Right lobe of liver (tissue), 6 donors: ENCODE measurements at places on chromosomes 4 and X.

- DNase-seq, result no peak
Observed at GRCh38 chr4:153420361-153420760, 45.8 kb upstream of the TMEM131L start.

GRCh38 chrX:136061696-136062095 is 76.5 kb downstream of the SLC9A6 start:
- no peak for DNase-seq

- no peak for DNase-seq
Observed at GRCh38 chrX:72001471-72001870, 90.8 kb downstream of the NHSL2 start.

DNA sequence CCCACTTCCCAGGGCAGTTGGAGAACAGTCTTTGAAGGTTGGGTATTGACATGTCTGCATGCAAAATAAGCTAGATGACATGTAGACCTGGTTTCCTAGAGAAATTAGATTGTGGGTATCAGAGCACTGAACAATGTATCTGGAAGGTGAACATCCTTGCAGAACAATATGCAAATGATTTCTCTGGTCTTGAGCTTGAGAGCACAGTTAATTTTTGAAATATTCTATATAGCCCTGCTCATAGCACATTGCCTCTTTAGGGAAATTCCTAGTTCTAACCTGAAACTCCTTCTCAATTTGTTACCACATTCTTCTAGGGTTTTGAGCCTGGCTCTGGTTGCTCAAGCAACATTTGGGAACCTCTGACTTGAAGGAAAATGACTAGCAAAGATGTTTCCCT is 41.6 kb upstream of the LAS1L start:
- DNase-seq, result no peak

GRCh38 chr4:106160560-106160959 is 155.4 kb downstream of the TBCK start:
- DNase-seq, result no peak

DNA sequence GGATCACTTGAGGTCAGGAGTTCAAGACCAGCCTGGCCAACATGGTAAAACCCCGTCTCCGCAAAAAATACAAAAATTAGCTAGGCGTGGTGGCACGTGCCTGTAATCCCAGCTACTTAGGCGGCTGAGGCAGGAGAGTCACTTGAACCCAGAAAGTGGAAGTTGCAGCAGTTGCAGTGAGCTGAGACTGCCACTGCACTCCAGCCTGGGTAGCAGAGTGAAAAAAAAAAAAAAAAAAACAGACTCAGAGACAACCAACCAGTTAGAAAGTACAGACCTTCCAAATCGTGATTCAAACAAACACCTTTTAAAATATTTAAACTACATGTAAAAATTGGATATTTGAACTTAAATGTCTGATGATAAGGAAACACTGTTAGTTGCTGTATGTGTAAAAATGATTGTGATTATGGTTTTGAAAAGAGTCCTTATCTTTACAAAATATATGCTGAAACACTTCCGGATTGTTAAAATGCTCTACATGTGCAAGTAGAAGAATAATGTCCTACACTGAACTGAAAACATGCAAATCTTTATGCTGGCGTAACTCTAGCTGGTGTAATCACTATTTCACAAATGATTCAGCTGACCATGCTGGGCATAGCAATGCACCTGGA is 37.8 kb downstream of the SH3KBP1 start:
- no peak for DNase-seq

DNA sequence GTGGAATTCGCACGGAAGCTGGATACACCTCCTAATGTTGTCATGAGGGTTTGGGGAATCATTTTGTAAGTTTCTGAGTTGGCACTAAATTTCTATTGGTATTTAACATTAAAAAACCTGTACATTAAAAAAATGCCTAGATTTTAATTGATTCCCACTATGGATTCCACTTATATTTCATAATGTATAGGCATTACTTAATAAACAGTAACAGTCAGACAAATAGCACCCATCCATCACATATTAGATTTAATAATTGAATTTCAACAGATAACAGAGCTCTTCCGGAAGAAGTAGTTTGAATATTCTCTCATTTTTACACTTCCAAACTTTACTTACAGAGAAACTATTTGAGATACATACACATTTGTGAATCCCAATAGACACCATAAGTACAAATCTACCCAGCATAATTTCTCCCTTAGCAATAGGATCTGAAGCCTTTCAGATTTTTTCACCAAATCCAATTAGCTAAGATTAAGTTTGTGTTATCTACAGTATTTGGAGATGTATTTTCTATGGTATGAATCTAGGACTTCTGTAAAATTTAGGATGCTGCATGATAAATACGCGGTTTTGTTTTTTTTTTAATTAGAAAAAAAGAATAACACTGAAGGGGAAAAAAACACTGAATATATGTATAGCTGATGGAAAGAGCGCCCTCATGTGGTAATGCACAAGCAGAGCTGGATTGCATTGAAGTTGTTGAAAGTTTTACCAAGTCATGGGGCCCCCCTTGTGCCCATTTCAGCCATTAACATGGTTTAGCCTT is 12.2 kb upstream of the ODAM start:
- DNase-seq, result no peak

- DNase-seq, result no peak
Observed at GRCh38 chr4:81452452-81453006, 19.2 kb downstream of the RASGEF1B start.

DNA sequence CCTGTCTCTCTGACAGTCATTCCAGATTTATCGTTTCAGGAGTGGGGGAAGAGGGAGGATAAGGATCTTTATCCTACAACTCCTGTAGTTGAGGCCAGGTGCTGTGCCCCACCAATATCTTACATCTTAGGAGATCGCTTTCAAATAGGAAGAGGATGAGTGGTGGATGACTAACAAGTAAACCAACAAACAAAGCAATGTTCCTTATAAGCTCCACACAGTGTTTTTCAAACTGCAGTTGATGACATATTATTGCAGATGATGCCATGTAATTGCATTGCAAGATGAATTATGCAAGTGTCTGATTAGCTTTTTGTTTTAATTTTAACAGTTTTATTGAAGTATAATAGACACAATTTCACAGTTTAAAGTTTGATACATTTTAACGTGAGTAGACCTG is 35.8 kb upstream of the TMEM164 start:
- DNase-seq, result no peak

DNA sequence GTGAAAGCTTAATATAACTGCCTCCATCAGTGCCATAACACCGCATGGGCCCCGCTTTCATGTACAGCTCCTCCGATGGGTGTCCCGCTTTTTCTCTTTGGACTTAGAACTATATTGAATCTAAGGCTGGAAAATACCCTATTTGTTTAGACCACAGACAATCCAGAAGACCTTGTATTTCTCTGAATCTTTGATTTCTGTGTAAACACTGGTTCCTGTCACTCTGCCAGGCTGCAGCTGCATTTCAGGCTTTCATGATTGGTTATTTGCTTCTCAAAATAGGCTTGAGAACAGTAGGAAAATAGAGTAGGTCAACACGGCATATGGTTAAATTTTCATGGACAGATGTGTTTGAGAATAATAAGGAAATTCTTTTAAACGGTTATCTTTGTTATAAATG is 80.0 kb downstream of the NWD2 start:
- no peak for DNase-seq

GRCh38 chr4:16627999-16628398 is 270.4 kb downstream of the LDB2 start:
- no peak for DNase-seq

DNA sequence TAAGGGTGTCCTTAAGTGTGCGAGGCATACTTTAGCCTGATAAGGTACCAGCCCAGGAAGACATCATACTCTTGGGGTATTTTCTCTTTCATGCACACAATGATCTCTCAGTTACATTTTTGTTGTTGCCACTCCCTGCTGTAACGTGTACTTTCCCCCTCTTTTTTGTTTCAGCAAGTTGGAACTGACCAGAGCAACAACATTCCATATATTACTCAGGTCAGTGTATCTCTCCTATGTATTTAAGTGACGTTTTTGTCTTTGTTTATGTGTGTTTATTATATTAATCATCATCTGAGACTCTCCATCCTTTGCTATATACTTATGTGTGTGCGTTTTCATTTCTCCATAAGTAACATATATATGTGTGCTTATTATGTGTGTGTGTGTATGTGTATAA is 71.3 kb upstream of the VBP1 start:
- no peak for DNase-seq

GRCh38 chr4:3708103-3708510 is 58.1 kb upstream of the ADRA2C start:
- DNase-seq, result no peak

DNA sequence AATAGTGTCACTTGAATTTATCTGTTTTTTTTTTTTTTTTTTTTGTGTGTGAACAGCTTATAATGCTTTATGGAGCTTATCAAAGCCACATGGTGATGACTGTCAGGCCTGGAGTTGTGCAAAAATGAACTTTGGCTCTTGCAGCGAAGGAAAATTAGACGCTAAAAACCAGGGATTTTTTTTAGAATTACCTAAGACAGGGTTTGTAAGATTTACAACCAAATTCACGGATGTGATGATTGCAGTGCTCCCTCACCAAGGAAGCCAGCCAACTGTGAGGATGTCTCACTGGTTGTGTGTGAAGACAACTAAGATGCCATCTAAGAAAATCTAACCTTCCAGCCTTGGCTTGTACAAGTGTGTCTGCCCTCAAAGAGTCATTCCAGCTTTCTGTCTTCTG is 127.1 kb upstream of the SLC4A4 start:
- peak; percentile 23 for DNase-seq

DNA sequence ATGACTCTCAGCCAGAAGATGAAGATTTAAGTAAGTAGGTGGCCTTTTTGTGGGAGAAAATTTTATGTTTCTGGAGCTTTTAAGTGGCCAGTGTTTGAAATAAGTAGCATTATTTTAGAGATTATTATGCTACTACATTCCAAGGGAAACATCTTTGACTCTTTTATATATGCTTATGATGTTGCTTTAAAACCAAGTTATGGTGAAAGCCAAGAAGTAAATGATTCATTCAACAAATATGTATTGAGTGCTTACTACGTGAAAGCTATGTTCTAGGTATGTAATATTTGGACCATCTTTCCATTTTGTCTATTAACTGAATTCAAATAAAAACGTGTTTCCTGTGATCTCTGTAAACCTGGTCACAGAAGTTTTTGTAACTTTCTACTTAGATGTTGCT is 58.3 kb downstream of the ZFX start:
- no peak for DNase-seq

DNA sequence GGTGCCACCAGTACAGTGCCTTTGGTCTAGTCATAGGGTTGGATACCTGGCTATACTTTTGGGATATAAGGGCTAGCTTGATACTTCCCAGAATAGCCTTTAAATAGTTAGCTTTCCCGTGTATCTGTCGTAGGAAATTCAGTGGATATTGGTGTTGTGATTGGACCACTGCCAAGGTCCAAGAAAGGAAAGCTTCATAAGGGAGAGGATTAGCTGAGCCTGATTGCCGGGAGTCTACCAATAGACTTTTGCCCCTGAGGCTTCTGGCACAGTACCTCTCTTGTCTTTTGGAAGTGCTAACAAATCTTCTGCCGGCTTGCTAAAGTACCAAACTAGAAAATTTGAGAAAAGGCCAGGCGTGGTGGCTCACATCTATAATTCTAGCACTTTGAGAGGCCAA is 350.6 kb downstream of the CHIC1 start:
- DNase-seq, result peak; percentile 37

DNA sequence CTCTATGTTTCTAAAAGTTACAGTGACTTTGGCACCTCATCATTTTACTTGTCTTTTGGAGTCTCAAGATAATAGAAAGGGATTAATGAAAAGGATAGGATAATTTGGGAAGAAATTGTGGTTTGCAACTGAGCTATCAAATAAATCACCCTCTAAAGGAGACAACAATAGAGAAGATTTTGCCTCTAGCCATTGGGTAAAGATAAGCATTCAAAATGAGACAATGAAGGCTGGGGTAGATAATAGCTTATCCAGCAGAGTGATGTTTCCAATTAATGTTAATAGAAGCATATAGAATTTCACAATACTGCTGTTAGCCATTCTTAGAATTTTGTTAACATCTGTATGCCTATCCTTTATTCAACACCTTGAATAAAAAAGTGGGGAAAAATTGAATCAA is 1177.6 kb downstream of the ADGRL3 start:
- DNase-seq, result no peak

DNA sequence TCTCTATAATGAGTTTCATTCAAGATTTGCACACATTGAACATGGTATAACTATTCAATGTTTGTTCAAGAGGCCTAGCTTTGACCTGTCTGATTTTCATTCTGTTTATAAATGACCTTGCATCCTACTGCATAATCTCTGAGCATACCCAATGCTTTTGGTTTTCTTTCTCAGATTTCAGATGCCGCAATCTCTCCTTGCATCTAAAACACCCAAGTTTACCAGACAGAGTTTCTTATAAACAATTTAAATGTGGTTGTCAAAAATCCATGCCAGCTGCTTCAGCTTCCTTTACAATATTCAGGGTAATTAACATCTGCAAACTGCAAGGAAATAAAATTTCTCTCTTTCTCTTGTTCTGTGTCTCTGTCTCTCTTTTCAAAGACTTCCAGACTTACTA is 123.0 kb upstream of the PCDH18 start:
- DNase-seq, result no peak

DNA sequence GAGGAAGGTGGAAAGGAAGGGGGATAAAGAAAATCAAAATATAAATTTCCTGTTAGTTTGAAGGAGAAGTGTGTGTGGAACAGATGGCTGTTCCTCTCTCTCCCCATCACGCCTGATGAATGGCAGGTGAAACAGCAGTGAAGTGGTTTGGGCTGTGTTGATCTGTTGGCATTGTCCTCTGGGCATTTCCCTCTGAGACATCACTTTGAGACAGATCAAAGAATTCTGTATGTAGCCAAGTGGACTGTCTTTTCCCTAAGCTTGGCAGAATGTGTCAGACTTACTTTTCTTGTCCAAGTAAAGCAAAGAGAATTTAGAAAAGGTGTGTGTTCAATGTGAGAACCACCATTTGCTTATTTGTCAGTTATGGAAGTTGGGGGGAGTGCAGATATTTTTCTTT is 47.5 kb downstream of the SEPTIN11 start:
- no peak for DNase-seq
